Breast epithelium (tissue), 4 donors: ENCODE measurements at places on chromosomes 1 and 21. TPM values are rescaled to one million over a fixed set of nuclear protein-coding genes. Genes with fewer than 3 reads are reported as not detected.

GRCh38 chr1:162687870-162688269 is 55.6 kb downstream of the DDR2 start:
- no peaks in the 10 kb centered on the region for H3K27me3 ChIP-seq
- no peak overlapping the region for H3K4me3 ChIP-seq
- no peak for DNase-seq
- H3K36me3 ChIP-seq = no peaks in the 10 kb centered on the region
- no peak overlapping the region for H3K27ac ChIP-seq

CASQ1 gene
- 0.59 TPM for total RNA-seq

MPC2 gene
- total RNA-seq = 37.0 TPM

- no peaks in the 10 kb centered on the region for H3K4me1 ChIP-seq
- no peaks in the 10 kb centered on the region for H3K27me3 ChIP-seq
Observed at GRCh38 chr1:58456470-58456869, 90.1 kb downstream of the OMA1 start.

- H3K27ac ChIP-seq = no peak overlapping the region
- H3K4me1 ChIP-seq = no peaks in the 10 kb centered on the region
- no peaks in the 10 kb centered on the region for H3K27me3 ChIP-seq
- H3K4me3 ChIP-seq = no peak overlapping the region
- no peak for DNase-seq
Observed at GRCh38 chr1:244952280-244952933, 88.1 kb upstream of the HNRNPU start.

DNA sequence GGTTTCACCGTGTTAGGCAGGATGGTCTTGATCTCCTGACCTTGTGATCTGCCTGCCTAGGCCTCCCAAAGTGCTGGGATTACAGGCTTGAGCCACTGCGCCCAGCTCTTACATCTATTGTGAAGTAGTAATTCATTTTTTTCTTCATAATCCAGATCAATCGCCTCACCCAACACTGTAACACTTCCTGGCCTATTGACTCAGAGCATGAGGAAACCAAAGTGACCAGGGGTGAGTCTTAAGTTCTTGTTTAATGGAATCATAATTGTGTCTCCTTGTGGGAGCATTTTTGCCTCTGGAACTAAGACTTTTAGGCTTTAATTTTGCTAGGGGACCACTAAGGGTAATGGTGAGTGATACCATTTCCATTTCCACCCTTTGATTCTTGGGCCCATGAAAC is 27.4 kb downstream of the TNFSF18 start:
- no peak for DNase-seq
- H3K27me3 ChIP-seq = no peaks in the 10 kb centered on the region
- no peak overlapping the region for H3K27ac ChIP-seq
- H3K4me1 ChIP-seq = no peaks in the 10 kb centered on the region
- no peak overlapping the region for H3K4me3 ChIP-seq

DNA sequence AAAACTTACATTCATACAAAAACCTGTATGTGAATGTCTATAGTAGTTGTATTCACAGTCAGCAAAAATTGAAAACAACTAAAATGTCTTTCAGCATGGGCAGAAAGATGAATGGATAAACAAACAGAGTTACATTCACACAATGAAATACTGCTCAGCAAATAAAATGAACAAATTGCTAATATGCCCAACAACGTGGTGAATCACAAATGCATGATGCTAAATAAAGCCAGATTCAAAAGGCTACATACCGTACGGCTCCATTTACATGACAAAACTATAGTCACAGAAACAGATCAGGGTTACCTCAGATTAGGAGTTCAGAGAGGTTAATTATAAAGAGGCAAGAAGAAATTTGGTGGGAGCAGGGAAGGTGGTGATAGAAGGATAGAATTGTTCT is 100.7 kb upstream of the KCTD3 start:
- H3K36me3 ChIP-seq = no peaks in the 10 kb centered on the region
- DNase-seq = no peak
- no peaks in the 10 kb centered on the region for H3K27me3 ChIP-seq
- H3K27ac ChIP-seq = no peak overlapping the region

PRAMEF13 gene
- total RNA-seq = not detected

GRCh38 chr1:225845097-225845496 is 35.2 kb downstream of the EPHX1 start:
- H3K27me3 ChIP-seq = no peaks in the 10 kb centered on the region
- peak overlapping the region; percentile 48 for H3K27ac ChIP-seq
- DNase-seq = no peak
- no peaks in the 10 kb centered on the region for H3K4me1 ChIP-seq

GRCh38 chr1:21570885-21571284 is 61.7 kb downstream of the ALPL start:
- no peaks in the 10 kb centered on the region for H3K4me1 ChIP-seq
- H3K4me3 ChIP-seq = no peak overlapping the region
- H3K27ac ChIP-seq = no peak overlapping the region
- H3K36me3 ChIP-seq = no peaks in the 10 kb centered on the region
- DNase-seq = no peak

- DNase-seq = no peak
- no peak overlapping the region for H3K4me3 ChIP-seq
- no peaks in the 10 kb centered on the region for H3K36me3 ChIP-seq
- H3K27ac ChIP-seq = no peak overlapping the region
Observed at GRCh38 chr1:193181985-193182384, 4.4 kb downstream of the B3GALT2 start.

GRCh38 chr1:247115545-247115944 is 11.4 kb upstream of the ZNF669 start:
- H3K36me3 ChIP-seq = no peaks in the 10 kb centered on the region
- no peaks in the 10 kb centered on the region for H3K27me3 ChIP-seq
- no peak overlapping the region for H3K4me3 ChIP-seq
- no peak for DNase-seq
- H3K27ac ChIP-seq = no peak overlapping the region

- H3K36me3 ChIP-seq = no peaks in the 10 kb centered on the region
- peak overlapping the region; percentile 66 for H3K4me3 ChIP-seq
- peaks cover 9% of the 10 kb centered on the region for H3K4me1 ChIP-seq
- H3K27ac ChIP-seq = peak overlapping the region; percentile 68
- H3K27me3 ChIP-seq = no peaks in the 10 kb centered on the region
Observed at GRCh38 chr1:109395602-109396512, 1.9 kb downstream of the SORT1 start.

KCNN3 gene
- total RNA-seq = 1.0 TPM

DNA sequence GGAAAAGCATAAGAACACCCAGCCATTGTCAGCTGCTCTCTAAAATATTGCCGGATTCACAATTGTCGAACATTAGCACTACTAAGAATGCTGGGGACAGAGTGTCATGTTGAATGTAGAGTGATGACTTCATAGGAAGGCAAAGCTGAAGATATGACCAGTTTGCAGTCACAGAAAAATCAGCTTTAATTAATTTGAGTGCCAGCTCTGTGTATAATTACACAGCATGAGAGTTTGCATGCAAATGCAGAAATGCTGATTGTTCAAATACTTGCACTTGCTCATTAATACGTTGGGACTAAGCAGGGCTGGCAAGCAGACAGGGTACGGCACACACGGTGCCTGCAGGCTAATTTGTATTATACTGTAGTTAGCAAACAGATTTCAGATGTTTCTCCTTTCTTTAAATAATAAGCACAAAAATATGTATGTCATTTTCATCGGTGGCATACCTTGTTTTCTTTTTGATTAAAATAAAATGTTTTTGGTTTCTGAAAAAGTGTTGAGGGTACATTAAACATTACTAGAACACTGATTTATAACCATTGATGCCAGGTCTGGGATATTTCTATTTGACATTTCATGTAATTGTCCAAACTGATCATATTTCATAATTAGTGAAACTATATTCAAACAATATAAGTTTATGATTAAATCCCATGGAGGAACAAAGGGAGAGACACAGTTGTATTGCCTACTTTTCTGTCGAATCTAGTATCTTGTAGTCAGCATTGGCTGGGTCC is 99.8 kb upstream of the ADGRL2 start:
- no peak for DNase-seq
- no peaks in the 10 kb centered on the region for H3K4me1 ChIP-seq
- no peaks in the 10 kb centered on the region for H3K36me3 ChIP-seq
- no peaks in the 10 kb centered on the region for H3K27me3 ChIP-seq

DNA sequence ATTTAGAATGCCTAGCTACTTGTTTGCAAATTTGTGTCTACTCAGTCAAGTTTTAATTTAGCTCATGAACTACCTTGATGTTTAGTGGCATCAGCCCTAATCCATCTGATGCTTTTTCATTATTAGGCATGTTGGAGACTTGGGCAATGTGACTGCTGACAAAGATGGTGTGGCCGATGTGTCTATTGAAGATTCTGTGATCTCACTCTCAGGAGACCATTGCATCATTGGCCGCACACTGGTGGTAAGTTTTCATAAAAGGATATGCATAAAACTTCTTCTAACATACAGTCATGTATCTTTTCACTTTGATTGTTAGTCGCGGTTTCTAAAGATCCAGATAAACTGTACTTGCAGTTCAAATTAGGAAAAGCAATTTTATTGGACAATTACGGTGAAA is 7.6 kb downstream of the SOD1 start:
- no peaks in the 10 kb centered on the region for H3K36me3 ChIP-seq
- no peak for DNase-seq
- H3K4me1 ChIP-seq = no peaks in the 10 kb centered on the region
- no peak overlapping the region for H3K27ac ChIP-seq
- no peaks in the 10 kb centered on the region for H3K27me3 ChIP-seq

SFN gene
- total RNA-seq = 12.1 TPM

GRCh38 chr1:204268101-204268500 is 54.3 kb upstream of the GOLT1A start:
- no peak for DNase-seq
- no peak overlapping the region for H3K27ac ChIP-seq
- no peaks in the 10 kb centered on the region for H3K4me1 ChIP-seq
- no peaks in the 10 kb centered on the region for H3K36me3 ChIP-seq
- H3K27me3 ChIP-seq = no peaks in the 10 kb centered on the region
- H3K4me3 ChIP-seq = no peak overlapping the region

HSPA6 gene
- 1.3 TPM for total RNA-seq

DNA sequence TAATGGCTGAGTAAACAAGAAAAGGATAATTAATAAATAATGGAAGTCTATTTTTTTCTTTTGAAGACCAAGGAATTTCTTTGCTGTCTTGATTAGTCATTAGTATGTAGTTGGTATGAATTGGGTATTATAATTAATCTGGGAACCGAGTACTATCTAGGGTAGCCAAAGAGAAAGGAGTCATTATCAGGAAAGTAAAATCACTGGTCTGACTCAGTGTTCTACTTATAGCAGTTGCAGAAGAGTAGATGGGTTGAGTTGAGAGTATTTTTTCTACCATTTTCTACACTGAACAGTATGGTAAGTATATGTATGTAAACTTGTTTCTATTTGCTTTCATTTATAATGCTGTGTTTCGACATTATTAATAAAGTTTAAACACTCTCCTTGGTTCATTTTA is 26.6 kb downstream of the CDC14A start:
- no peaks in the 10 kb centered on the region for H3K4me1 ChIP-seq
- no peak overlapping the region for H3K27ac ChIP-seq
- no peak for DNase-seq
- H3K4me3 ChIP-seq = no peak overlapping the region

DNA sequence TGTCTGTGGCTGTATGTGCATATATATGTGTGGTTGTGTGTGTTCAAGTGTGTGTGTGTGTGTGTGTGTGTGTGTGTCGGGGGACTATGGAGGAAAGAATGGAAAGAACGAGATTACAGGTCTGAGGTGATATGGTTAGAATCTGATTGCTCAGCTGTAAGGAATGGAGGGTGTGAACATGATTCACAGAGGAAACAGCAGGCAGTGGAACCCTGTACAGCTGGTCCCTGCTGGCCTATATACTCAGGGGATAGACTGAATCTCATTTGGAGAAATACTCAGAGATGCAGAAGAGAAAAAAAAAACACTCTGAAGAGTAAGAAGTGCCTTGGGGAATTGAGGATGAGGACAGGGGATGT is 180.1 kb upstream of the ESRRG start:
- no peak for DNase-seq
- H3K27me3 ChIP-seq = no peaks in the 10 kb centered on the region
- H3K4me1 ChIP-seq = peaks cover 5% of the 10 kb centered on the region

DIRAS3 gene
- total RNA-seq = 0.96 TPM

DNA sequence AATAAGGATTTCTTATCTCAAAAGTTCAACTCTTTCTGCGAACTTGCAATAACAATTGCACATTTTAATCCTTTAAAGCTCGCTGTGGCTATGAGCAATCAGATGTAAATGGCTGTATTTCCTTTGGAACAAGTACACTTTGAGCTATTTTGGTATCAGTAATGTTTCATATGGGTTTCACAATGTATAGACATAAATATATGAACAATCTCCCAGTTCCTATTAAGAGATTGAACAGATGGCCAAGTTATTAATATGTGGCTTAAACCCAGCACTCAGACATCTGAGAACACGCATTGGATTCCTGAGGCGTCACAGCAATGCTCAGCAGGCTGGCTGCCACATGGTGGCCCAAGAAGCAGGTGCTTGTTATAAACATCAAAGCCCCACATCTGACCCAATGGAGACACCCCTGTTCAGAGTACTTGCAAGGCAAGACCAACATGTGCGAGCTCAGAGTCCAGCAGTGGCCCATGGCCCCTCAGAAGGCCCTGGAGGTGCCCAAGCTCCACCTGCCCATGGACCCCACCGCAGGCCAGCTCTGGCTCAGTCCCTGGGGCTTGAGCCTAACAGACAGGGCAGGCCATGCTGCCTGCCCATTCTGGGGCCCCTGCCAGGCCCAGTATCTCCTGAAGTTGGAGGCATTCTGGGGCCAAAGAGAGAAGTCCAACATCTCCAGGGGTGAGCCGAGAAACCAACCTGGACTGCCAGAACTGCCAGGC is 23.7 kb downstream of the PSMG1 start:
- H3K4me1 ChIP-seq = no peaks in the 10 kb centered on the region
- H3K27me3 ChIP-seq = no peaks in the 10 kb centered on the region

ICOSLG gene
- 4.2 TPM for total RNA-seq

KCNK1 gene
- total RNA-seq = 0.96 TPM

SERPINC1 gene
- not detected for total RNA-seq

DNA sequence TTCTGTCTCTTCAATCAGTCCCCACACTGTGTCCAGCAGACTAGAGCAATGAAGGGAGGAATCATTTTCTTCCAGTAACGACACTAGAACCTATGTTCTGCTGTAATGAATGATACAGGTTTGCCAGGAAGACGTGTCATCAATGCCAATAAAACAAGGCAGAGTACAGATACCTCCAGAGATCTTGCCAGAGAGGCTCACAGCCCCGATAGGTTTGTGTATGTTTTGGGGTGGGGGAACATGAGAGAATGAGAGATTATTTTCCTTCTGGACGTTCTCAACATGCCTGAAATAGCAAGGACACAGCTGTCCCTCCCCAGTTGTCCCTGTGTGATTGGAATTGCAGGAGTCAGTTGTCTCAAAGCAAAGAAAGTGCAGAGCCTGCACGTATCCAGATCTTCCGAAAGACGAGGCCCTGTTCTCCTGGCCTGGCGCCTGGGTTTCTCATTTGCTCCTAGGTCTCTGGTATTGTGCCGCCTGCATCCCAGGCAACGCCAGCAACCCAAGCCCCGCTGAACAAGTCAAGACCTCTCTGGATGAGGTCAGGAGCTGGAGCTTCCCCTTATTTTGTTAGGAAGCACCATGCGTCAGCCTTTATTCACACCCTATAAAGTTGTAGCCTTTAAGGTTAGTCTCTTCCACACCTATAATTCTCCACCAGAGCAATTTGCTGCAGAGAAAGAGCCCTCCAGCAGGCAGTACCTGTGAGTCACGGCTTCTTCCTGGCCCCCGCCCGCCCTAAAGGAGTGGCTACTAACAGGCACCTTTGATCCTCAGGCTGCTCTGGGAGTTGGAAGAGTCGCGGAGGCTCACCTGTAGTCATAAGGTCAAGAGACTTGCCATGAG is 130.5 kb downstream of the TOMM20 start:
- DNase-seq = peak; percentile 77
- H3K27ac ChIP-seq = peak overlapping the region; percentile 94
- peak overlapping the region; percentile 8 for H3K4me3 ChIP-seq
- no peaks in the 10 kb centered on the region for H3K36me3 ChIP-seq
- no peaks in the 10 kb centered on the region for H3K27me3 ChIP-seq
